ENCODE measurements at places on chromosomes 11 and 22.
A peak's percentile ranks its signal among the peaks of the same experiment; 100 is the strongest.

- H3K27ac ChIP-seq, result no peak overlapping the region
- no peak for ATAC-seq
- no peaks in the 10 kb centered on the region for H3K36me3 ChIP-seq
- H3K4me1 ChIP-seq, result no peaks in the 10 kb centered on the region
Observed at GRCh38 chr11:110061296-110061695, 31.9 kb upstream of the ZC3H12C start.

DNA sequence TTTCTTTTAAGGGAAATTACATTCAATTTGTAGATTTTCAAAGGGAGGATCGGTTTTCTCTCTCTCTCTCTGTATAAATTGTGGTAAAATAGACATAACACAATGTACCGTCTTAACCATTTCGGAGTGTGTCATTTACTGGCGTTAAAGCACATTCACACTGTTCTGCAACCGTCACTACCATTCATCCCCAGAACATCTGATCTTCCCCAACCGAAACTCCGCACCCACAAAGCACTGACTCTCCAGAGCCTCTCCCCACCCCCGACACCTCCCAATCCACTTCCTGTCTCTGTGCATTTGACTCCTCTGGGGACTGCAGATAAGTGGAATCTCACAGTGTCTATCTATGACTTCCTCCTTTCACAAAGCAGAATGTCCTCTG is 15.9 kb upstream of the GRAMD4 start:
- H3K27me3 ChIP-seq, result no peaks in the 10 kb centered on the region
- ATAC-seq, result peak; percentile 65
- H3K36me3 ChIP-seq, result peaks cover 6% of the 10 kb centered on the region
- no peak overlapping the region for H3K27ac ChIP-seq

DNA sequence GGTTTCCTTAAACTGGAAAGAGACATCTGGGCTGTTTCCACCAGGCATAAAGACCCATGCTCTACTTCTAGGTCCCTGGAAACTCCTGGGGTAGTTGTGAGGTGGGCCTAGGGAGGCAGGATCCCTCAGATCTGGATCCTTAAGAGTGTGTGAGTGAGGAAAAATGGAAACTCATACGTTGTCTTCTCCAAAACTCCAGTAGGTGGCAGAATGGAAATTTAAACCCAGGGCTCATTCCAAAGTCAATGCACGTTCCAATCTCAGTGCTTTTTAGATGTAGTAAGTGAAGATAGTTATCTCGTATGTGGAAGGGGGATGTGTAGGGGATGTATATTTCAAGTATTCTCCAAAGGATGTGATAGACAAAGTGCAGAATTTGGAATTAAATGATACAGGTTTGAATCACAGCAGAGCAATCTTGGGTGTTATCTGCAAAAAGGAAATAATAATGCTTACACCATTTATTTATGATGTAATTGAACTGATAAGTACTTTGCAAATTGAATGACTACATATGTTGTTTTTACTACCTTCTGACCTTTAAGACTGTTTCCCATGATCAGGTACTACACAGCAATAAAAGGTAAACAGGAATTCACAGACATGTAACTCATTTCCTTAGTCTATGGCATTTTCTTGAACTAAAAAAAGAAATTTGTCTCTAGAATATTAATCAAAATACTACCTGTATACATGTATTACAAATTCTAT is 13.1 kb upstream of the MMP1 start:
- no peaks in the 10 kb centered on the region for H3K4me1 ChIP-seq
- no peak for ATAC-seq
- no peak overlapping the region for H3K4me3 ChIP-seq

GRCh38 chr11:73267122-73267846 is 4.9 kb upstream of the P2RY6 start:
- H3K36me3 ChIP-seq, result no peaks in the 10 kb centered on the region
- H3K27ac ChIP-seq, result no peak overlapping the region
- peaks cover 4% of the 10 kb centered on the region for H3K4me1 ChIP-seq
- no peak for ATAC-seq

Data from gastroesophageal sphincter (tissue), 4 donors.